ENCODE measurements at places on chromosomes 3 and 15. TPM values are rescaled to one million over a fixed set of nuclear protein-coding genes. Genes with fewer than 3 reads are reported as not detected.
A peak's percentile ranks its signal among the peaks of the same experiment; 100 is the strongest.

- DNase-seq, result no peak
Measured at GRCh38 chr15:85997618-85998017, 82.1 kb upstream of the AGBL1 start.

DNA sequence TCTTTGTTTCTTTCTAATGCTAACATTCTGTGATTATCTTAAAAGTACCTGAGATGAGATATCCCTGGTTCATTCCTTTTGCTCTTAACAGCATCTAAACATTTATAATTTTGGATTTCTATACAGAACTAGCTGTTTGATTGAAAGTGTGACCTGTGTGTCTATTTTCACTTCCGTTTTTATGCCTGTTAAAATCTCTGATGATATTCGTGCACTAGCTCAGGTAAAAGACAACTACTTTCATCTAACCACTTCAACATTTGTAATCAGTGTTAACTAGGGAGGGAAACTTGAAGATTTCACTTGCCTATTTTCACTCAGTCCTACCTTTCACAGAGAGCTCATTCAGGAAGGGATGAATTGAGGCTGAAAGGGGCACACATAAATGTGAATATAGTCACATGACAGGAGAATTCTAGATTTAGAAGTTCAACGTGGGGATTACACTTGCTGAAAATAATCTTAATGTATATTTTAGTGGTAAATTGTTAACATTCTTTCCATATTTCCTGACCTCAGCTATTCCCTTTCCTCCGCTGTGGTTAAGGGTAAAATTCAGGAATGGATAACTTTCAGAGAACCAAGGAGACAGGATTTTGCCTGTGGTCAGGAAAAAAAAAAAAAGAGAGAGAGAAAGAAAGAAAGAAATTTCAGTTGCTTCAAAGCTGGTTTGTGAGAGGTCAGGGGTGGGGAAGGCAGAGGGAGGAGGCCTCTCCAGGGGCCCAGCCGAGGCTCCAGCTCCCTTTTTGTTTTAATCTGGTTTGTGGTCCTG lies 159.8 kb upstream of the TSC22D2 start:
- peak; percentile 75 for DNase-seq

- DNase-seq, result peak; percentile 47
Measured at GRCh38 chr15:90315278-90315982, 36.7 kb upstream of the ZNF774 start.

DNA sequence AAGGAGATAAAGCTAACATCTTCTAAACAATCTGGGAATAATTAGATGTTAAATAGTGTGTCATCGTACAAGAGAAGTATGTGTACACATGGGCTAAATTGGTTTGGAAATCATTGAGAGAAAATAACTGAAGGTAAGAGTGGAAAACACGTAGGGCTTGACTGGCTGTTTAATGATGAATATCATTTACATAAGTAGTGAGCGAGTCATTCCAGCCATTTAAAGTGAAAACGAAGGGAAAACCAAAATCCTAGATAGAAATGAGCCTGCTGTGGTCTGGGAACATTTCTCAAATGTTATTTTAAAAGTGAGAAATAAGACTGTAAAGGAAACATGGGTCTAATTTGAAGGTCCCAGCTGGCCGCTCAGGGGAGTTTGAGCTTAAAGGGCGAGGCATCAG lies 41.9 kb upstream of the KCNMB2 start:
- no peak for DNase-seq

- no peak for DNase-seq
Measured at GRCh38 chr3:101200461-101200860, 119.9 kb downstream of the IMPG2 start.

DNA sequence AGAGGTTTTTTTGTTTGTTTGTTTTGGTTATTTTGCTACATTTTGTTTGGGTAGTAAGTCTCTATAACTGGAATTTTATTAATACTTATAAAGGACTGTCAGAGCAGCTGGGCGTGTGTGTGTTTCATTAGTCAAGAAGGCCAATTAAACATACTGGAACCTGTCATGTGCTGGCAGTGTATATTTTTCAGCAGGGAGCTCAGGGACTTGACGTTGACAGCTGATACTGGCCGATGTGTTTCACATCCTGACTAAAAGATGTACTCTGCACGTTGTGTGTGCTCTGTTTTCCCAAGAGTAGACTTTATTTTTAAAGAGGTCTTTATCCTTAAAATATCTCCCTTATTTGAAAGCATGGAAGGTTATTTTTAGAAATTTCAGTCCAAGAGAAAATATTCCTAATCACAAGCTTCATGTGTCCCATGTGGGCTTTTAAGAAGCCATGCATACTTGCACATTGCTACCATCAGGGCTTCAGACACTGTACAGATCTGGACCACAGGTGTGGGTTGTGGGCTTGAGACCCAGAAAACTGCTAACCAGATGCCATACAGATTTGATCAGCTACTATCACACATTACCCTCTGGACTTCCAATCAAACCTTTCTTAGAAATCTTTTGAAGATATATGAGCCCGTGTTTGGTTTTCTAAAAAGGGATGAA lies 135.9 kb downstream of the FEZF2 start:
- DNase-seq, result peak; percentile 30

GRCh38 chr15:101371519-101371918 lies 76.5 kb upstream of the SNRPA1 start:
- DNase-seq, result no peak

GRCh38 chr3:190265796-190266195 lies 56.5 kb downstream of the CLDN1 start:
- DNase-seq, result no peak

DNA sequence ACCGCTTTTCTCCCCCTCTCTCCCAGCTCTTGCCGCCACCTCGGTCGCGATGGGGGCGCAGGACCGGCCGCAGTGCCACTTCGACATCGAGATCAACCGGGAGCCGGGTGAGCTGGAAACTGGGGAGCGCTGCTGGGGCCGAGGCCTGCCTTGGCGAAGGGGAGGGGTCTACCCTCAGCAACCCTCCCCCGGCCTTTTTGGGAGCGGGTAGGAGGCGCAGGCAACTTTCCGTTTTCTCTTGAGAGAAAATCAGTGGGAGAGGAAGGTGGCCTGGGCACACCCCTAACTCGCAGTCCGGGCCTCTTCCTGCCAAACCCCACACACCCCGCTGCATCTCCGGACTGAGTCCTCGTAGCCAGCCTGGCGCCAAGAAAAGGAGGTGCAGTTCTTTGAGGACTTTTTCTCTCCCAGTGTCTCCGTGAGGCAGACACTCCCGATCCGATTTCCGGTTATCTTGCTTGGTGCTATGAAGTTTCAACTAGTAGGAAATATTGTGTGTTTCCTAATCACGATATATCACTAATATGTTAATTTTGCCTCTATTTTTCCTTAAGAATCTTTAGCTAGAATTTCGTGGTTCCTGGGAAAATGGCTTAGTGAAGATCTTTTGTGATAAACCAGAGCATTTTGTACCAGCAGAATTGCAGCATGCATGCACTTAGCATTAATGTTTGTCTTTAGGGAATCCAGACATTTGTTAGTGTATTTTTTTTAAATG lies 631 bp downstream of the NKTR start:
- DNase-seq, result peak; percentile 68

- no peak for DNase-seq
Measured at GRCh38 chr3:179695672-179696313, 43.0 kb downstream of the USP13 start.

DNA sequence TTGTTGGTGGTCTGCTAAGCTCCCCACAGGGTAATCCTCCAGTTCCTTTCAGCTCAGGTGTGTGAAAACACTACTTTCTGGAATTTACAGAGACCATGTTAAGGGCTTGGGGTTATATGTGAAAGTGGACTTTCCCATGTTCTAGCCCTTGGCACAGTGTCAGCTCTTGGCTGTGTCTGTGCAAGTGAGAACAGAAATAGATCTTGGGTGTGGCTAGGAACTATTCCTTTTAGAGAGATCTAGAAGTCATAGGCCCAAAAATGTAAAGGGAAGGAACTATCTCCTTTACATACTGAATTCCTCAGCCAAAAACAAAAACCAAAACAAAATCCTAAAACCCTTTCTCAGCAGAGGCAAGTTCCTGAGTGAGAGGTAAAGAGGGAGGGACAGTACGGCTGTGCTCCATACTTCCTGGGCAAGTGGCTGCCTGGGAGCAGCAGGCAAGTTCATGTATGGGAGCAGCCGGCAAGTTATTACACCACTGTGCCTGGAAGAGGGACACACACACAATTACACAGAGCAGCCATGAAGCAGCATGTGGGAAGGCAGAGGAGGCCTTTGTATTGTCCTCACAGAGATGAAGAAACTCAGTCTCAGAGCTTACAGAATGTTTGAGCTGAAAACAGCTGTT lies 19.9 kb upstream of the C3orf62 start:
- peak; percentile 75 for DNase-seq

Gene RTP1
- total RNA-seq, result not detected

Gene PROK2
- total RNA-seq, result not detected

Gene CHRNB4
- total RNA-seq, result not detected

Gene APOD
- 5.5 TPM for total RNA-seq

All from myocyte (in vitro differentiated cells).